ENCODE measurements at places on chromosomes 4 and X.

DNA sequence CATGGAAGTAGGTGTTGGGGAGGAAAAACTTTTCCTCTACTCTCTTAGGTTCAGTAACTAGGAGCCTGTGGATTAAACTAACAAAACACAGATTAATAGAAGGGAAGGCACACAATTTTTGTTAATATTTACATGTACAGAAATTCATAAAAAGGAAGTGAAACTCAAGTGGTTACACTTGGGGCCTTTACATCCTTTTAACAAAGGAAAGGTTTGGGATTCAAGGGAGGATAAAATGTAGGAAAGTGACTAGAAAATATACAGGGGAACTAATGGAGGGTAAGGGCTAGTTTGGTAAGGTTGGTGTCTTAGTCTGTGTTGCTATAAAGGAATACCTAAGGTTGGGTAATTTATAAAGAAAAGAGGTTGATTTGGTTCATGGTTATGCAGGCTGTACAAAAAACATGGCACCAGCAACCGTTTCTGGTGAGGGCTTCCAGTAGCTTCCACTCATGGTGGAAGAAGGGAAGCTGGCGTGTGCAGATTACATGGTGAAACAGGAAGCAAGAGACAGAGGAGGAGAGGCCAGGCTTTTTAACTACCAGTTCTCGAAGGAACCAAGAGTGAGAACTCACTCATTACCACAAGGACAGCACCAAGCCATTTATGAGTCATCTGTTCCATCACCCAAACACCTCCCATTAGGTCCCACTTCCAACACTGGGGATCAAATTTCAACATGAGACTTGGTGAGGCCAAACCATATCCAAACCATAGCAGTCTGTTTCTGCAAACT, 124.4 kb downstream of the CHRDL1 start:
- DNase-seq: peak; percentile 1

GRCh38 chr4:80587871-80588385, 252.4 kb downstream of the CFAP299 start:
- DNase-seq: no peak

GRCh38 chrX:42686706-42687105, 91.3 kb downstream of the PPP1R2C start:
- no peak for DNase-seq

- DNase-seq: no peak
Observed at GRCh38 chr4:156957556-156957955, 14.0 kb downstream of the PDGFC start.

DNA sequence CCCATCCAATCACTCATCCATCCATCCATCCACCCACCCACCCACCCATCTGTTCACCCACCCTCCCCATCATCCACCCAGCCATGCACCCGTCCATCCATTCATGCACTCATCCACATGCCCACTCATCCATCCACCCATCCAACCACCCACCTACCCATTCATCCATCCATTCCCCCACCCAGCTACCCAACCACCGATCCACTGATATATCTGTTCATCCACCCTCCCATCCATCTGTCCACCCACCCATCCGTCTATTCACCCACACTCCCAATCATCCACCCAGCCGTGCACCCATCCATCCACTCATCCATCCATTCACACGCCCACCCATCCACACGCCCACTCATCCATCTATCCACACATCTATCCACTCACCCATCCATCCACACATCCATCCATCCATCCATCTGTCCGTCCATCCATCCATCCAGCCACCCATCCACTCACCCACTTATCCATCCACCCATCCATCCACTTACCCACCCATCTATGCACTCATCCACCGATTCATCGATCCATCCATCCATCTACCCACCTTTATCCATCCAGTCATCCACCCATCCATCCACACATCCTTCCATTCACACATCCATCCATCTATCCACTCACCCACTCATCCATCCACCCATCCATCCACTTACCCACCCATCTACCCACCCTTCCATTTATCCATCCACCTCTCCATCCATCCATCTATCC, 28.4 kb downstream of the ASMTL start:
- DNase-seq: no peak

DNA sequence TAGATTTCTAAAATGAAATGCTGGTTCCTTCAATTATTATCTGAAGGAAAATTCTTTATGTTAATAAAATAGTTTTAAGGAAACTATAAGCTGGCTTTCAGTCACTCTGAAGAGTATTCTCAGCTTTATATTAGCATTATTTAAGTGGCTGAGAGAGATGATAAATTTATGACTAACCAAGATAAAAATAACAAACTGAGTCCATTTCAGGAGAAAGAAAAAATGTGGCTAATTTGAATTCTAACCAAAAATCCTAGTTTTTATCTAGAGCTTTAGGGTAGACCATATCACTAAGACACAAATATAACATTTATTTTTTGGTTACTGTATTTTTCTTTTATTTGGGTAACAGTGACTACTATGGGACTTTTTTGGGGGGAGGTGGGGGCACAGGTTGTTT, 59.4 kb upstream of the NAP1L5 start:
- DNase-seq: peak; percentile 29

DNA sequence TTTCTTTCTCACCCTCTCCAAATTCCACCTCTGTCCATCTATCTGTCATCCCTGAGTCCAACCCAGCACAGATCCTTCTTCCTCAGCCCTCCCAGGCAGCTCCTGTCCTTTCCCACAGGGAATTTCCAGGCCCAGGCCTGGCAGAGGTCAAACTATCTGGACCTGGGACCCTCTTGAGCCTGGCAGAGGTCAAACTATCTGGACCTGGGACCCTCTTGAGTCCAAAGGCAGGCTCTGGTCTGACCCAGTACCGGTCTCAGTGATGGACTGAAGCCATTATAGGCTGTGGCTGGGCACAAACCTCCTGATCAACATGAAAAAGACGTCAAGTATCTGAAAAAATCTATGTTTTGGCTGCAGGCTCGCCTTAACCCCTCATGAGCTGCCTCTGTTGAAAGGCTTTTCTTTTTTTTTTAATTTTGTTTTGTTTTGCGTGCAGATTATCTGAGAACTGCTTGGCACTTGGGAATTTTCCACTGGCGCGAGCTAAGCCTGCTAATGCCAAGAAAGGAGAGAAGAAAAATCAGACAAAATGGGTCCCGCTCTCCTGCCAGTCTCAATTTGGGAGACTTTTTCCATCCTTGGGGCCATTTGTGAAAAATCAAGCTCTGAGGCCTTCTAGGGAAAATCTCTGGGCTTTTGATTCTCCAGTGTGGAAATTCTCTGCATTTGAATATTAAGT, 31.2 kb downstream of the MSX1 start:
- no peak for DNase-seq

DNA sequence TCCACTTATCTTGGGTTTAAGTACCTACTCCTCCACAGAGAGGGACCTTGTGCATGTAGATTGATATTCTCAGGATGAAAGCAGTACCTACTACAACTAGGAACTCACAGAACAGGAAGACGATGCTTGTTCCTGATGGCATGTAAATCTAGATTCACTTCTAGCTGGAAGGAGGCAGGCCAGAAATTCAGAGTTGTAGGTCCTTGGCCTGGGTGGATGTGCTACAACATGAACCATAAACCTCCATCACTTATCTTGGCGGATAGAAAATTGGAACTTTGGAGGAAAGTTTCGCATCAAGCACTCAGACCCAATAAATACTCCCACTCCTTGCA, 9.3 kb upstream of the SMIM20 start:
- no peak for DNase-seq

DNA sequence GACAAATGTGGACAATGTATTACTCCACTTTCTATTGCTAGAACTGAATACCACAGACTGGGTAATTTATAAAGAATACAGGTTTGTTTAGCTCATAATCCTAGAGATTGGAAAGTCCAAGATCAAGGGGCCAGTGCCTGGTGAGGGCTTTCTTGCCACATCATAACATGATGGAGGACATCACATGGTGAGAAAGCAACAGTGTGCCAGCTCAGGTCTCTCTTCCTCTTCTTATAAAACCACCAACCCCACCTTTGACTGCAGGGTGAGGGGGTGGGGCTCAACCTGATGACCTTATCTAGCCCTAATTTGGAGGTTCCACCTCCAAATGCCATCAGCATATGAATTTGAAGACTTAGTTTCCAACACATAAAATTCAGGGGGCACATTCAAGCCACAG, 105.7 kb upstream of the CXorf66 start:
- DNase-seq: no peak

DNA sequence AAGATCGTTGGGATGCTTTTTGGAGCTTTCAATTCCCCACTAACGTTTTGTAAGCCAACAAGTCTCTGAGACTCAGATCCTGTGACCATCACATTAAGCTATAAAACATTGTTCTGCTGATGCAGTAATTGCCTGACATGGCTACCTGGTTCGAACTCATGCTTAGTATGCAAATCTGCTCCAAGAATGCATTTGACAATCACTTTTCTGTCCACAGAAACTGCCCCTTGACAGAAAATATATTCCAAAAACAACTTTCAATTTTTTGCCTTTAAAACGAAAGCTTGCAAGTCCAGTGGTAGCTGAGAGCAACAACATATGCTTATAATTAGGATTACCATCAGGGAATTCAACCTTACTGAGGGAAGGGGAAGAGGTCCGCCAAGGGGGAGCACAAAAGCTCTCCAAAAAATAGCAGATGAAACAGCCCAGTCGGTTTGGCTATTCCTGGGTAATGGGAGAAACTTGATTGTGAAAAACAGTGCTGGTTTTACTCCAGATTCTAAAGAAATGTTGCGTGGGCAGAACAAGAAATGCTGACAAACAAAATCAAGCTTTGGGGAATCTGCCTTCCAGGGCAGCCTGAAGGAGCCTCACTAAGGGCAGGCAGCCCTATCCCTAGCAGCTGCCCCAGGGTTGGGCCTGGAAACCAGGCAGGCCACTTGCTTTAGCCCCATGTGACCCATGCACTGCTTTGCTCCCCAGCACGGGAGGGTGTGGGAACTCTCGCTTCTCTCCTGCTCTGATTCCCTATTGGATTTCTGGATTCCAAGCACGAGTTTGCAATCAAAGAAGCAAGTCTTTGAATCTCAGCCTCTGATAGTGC, 160.7 kb upstream of the LDB2 start:
- peak; percentile 70 for DNase-seq

- no peak for DNase-seq
Observed at GRCh38 chrX:87732133-87732532, 214.5 kb downstream of the KLHL4 start.

DNA sequence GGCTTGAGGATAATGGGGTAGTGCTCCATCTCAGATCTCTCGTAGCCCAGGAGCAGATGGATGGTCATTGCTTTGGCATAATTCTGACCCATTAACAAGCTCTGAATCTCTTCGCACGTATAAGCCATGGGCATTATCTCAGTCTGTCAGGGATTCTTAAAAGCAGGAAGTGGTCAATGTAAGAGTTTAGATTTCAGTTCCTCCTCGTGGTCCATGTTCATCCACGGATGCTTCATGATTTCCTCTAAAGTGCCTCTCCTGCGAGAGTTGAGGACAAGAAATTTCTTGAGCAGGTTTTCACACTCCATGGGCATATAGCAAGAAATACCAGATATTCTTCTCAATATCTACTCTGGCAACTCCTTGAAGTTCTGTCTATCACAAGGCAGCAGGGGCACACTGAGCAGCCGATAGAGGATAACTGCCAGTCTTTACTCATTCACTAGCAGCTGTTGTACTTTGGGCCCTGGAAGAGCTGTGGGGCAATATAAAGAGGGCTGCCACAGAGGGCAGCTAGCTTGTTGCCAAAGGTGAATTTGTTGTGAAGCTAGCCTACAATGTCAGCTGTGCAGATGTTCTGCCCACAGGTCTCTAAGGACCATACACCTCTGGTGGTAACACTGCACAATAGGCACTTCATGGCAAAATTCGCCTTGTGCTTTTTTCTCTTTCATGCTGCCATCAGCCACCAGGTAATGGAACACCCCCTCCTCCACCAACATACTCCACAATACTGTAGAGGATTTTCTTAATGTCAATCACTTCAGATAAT, 52.0 kb upstream of the WDR17 start:
- DNase-seq: no peak

DNA sequence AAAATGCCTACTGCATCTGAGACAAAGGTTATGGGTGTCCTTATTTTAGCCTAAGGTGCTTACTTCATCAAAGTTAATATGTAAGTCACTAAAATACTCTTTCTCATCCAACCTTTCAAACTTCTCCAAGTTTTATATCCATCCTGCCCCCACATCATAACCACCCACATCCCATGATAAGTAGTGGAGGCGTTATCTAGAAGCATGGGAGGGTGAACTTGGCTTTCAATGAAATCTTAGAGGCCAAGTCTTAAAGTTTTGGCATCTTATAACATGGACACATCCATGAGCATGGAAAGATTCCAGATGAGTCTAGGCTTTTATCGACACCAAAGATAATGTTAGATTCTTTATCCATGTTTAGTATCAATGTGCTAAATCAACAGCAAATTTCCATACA, 22.9 kb upstream of the SEC24D start:
- no peak for DNase-seq

DNA sequence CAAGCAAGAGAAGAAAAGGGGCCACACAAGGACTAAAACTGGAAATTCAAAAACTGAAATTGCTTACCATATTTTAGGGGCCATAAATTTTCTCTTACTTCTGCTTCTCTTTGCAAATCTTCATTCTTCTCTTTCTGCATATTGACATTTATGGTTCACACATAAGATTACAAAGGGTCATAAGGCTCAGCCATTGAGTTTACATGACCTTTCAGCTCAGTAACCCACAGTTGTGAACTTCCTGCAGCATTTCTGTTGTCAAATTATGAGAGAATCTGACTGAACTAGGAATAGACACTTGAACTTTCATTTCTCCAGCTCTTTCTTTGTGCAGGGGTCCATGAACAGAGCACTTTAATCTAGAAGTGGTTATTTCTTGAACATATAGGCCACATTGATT, 434.8 kb upstream of the CT83 start:
- DNase-seq: no peak

- DNase-seq: no peak
Observed at GRCh38 chr4:37388681-37389365, 144.3 kb downstream of the NWD2 start.

- peak; percentile 15 for DNase-seq
Observed at GRCh38 chrX:77668391-77669237, 117.4 kb downstream of the ATRX start.

GRCh38 chrX:1453951-1454785, 1.5 kb upstream of the ASMTL start:
- DNase-seq: peak; percentile 79

DNA sequence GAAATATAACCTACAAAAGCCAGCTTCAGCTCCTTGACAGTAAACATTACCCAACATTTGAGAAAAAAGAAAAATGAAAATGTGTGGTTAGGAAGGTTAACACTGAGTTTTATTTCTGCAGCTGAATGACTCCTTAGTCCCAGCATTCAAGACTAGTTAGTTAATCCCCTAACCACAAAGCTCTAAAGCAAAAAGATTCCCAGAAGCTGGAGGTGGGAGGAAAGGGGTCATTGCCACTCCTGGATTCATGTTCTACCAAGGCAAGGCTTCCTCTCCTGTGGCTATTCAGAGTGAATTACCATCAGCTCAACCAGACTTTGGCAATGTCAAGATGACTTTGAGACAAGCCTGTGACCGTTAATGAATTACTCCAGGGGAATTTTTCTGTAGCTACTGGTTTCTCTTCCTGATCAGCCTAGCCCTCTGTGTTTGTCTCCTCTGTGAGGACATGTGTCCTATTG, 63.6 kb downstream of the HADH start:
- no peak for DNase-seq

DNA sequence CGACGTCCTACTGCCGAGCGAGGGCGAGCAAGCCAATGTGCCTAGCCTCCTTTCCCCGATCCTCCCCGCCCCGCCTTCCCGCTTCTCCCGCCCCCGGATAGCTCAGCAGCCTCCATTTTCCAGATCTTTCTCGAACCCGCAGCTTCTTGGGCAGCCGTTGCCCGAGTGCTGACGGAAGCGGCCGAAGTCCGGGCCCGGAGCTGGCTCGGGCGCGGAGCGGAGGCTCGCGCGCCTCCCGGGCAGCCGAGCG, 172 bp upstream of the HSPA4L start:
- DNase-seq: peak; percentile 85
